ENCODE measurements at places on chromosomes 12 and 14.
A peak's percentile ranks its signal among the peaks of the same experiment; 100 is the strongest.

DNA sequence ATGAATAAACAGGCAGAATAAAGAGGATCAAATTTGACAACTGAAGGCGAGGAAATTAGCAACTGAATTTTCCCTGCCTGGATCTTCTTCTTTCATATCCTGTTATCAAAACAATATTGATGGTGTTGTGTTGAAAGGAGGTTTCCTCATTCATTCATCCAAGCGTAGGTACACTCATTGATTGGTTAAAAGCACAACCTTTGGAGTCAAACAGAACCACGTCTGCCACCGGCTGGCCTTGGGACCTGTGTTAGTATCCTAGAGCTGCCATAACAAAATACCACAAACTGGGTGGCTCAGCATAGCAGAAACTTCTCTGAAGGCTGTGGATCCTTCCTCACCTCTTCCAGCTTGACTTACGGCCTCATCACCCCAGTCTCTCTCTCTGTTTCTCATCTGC, 268.6 kb upstream of the PWP1 start:
- DNase-seq = no peak

GRCh38 chr14:44412858-44413569, 94.1 kb downstream of the FSCB start:
- DNase-seq = no peak

DNA sequence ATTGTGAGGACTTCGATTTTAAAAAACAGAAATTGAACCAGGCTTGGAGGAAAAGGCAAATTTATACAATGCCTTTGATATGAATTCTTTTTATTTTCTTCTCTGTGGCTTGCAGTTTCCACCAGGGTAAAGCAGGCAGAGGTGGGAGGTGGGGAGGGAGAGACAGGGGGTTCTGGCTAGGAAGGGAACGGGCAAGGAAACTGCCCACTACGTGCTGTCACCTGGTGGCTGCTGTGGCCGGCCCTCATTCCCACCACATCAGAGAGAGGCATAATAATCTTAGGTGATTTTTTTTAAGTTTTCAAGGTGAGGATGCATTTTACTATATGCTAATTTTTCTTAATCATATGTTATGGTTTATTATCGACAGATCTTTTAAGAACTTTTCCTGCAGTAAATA, 145.8 kb downstream of the CACNA1C start:
- no peak for DNase-seq

DNA sequence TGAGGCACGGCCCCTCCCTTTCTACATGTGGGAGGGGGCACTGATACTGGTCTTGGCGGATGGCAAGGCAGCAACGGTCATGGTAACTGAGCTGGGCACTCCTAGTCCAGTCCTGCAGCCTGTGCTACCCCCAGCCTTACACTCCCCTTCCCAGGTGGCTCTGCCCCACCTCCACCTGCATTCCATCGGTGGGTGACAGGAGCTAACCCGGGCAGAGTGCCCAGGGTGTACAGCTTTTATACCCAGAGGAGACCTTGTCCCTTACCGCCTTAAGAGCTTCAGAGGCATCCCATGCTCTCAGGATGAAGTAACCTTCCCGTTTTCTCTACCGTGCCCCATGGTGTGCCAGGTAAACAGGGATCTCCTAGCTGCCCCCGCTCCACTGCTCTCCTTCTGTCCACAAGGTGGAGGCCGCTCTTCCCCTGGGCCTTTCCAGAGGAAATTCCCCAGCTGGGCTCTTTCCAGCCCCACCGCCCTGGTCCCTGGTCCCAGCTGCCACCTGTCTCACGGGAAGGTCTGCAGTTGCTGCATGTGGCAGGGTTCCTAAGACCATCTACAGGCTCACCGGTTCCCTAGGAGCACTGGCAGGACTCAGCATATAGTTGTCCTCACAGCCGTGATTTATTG, 20.5 kb downstream of the BRI3BP start:
- no peak for DNase-seq

DNA sequence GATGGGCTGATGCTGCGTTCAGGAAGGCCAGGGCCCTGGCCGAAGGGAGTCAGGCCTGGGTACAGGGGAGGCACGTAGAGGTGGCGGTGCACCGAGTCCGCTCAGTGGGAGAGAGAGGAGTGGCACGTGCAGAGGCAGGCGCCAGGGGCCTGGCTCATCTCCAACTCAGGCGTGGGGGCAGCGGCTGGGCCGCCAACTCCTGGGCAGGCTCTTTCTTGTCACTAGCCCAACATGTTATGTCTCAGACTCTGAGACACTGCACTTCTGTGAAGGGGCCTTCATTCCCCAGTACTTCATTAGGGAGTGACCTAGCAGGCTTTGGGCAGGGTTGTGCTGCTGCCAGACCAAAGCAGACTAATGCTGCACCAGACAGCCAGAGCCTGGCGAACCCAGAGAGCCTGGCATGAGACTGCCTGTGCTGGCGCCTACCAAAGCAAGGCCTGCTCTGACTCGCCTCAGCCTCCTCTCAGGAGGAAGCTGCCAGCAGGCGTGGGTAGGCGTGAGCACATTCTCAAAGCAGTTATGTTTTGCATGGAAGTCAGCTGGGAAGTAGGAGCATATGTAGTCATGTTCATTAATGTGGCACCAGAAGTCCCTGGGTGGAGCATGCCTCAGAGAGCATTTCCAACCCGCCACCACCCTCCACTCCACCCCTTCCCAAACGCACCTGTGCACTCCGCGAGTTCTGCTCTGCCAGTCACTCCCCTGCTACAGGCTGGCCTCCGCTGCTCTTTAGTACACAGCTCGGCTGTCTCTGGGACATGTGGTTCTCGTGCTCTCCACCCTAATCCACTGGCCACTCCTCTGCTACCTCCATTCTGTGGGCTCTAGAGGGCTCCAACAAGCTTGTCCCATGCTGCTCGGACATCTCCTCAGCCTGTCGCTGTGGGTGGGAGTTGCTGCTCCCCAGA, 9.7 kb downstream of the CKB start:
- DNase-seq = no peak

DNA sequence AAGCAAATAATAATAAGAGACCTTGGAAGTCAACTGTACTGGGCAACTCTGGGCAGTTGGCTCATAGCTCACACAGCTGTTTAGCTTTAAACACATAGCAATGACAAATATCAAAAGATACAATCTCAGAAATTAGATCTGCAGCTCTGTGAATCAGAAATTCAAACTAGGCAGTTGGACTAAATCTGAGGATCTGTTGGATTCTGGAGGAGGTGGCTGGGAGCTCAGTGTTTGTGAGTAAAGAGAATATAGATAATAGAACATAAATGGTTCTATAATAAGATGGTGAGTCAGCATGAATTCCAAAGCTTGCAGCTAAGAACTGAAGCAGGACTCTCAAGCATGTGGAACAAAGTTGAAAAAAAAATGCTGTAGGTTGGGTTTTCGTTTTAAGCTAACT, 1949.4 kb upstream of the SEL1L start:
- no peak for DNase-seq

GRCh38 chr14:64723691-64724577, 19.7 kb downstream of the PLEKHG3 start:
- DNase-seq = no peak

DNA sequence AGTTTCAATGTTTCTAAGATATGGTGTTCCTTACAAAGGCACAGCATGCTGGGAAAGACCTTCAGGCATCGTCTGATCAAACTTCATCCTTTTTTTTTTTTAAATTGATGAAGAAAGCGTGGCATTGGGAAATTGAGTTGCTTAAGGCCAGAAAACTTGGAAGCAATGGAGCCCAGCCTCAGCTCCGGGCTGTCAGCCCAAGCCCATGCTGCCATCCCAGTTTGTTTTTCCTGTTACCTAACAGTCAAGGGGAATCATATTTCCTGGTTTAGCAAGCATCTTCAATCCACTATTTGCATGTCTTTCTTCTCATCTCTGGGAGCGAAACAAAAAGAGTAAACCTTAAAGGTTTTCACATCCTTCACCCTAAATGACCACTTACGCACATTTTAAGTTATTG, 200.2 kb downstream of the CHST11 start:
- no peak for DNase-seq

GRCh38 chr14:104343690-104344640, 205.6 kb downstream of the KIF26A start:
- no peak for DNase-seq

- DNase-seq = no peak
Observed at GRCh38 chr14:102873546-102874061, 48.9 kb upstream of the AMN start.

DNA sequence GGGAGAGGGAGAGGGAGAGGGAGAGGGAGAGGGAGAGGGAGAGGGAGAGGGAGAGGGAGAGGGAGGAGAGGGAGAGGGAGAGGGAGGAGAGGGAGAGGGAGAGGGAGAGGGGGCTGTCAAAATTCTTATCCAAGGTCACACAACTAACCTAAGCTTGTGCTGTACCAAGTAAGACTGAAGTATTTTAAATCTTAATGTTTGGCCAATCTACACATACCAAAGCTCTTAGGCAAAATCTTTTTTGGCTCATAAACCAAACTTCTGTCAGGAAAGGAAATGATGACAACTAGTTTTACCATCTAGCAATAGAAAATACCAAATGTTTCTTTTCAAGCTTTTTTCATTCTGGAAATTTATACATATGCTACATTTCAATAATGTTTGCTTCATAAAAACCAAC, 33.8 kb downstream of the CCDC38 start:
- DNase-seq = no peak

GRCh38 chr12:46919666-46920400, 94.0 kb upstream of the SLC38A4 start:
- DNase-seq = no peak

GRCh38 chr12:75447691-75448393, 32.7 kb upstream of the GLIPR1 start:
- DNase-seq = no peak

DNA sequence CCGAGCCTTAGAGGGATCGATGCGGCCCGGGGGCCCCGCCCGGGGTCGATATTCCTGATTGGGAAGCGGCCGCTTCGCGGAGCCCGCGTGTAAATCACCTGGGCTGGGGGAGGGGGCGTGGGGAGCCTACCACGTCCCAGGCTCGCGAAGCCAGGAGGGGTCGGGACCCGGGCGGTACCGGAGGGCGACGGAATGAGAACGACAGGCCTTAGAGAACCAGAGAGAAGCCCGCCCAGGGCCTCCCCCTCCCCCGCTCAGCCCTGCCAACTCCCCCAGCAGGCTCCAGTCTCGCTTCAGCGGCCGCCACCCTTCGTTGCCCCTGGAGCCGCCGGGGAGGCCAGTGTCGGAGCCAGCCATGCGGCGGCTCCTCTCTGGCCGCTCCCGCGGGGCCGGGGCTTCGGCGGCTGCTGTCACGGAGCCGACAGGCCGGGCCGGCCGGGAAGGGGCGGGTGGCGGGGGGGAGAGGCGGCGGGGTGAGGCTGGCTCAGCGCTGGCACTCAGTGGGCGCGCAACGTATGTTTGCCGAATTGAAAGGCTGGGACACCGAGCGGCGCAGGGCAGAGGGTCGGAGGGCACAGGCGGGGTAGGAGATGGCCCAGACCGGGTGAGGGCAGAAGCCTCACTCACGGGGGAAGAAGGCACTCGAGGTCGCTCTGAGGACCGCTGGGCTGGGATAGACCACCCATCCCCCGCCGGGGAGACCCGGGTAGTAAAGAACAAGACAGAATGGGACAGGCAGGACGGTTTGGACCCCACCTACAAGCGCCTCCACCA, 1.4 kb upstream of the DNAJC22 start:
- no peak for DNase-seq

- DNase-seq = no peak
Observed at GRCh38 chr12:124207049-124207448, 87.8 kb upstream of the RFLNA start.

GRCh38 chr14:96053600-96054381, 14.6 kb downstream of the C14orf132 start:
- no peak for DNase-seq

GRCh38 chr12:4745249-4745648, 25.0 kb downstream of the GALNT8 start:
- DNase-seq = no peak

DNA sequence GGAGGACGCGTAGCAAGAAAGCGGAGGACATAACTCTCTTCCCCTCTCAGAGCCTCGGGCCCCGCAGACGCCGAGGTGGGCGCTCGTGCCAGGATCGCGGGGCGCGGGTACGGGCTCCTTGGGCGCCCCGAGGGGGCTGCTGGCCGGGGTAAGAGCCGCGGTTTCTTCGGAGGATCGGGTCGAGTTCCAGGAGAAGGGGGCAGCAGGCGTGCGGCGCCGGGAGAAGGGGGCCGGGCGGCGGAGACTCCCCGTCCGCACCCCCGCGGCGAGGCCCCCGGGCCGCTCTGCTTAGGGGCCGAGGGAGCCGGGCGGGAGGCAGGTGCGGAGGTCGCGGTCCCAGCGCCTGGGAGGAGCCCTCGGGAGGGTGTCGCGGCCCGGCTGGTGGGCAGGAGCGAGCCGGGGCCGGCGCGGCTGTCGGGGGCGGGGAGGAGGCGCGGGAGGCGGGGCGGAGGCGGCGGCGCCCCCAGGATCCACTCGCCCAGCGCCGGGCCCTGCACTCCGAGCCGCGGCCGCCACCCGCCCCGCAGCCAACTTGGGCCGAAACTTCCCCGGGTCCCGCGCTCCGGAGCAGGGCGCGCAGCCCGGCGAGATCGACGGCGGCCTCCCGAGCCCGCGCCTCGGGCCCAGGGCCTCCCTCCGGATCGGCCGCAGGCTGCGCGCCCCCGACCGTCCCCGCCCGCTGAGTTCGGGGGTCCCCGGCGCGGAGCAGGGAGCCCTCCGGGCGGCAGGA, 64.4 kb downstream of the FBXL14 start:
- DNase-seq = peak; percentile 53

- no peak for DNase-seq
Observed at GRCh38 chr12:93111773-93112172, 182.7 kb upstream of the EEA1 start.

DNA sequence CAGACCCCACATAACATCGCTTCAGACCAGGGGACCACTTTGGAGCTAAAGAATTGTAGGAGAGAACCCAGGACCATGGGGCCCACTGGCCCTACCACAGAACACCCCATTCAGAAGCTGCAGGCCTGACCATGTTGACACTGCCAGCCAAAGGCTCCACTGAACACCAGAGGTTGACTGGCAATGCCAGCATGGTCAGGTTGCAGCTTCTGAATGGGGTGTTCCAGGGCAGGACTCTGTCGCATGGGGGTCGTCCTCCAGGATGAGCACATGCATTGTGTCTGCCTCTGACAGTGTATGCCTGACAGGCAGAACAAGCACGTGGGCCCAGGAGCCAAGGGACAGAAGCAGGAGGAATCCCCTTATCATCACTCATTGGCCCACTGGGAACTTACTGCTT, 34.1 kb downstream of the DIO3 start:
- DNase-seq = no peak

GRCh38 chr14:46250113-46250703, 401.4 kb downstream of the RPL10L start:
- no peak for DNase-seq

DNA sequence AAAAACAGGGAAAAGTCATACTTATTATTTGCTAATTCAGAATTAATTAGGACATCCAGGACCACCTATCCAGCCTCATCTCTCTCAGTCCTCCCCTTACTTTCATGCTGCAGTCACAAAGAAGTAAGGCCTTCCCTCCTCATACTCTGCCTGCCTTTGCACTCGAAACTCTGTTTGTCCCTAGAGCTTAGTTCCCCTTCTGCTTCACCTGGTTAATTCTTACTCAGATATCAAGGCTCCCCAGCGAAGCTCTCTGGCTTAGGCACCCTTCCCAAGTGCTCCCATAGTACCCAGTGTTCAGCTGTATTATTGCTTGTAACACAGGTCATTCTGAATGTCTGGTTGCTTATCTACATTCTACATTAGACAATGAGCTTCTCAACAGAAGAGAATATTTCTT, 81.3 kb downstream of the ERGIC2 start:
- no peak for DNase-seq

- no peak for DNase-seq
Observed at GRCh38 chr14:88299865-88300530, 23.1 kb downstream of the KCNK10 start.

- no peak for DNase-seq
Observed at GRCh38 chr12:16385782-16386646, 38.6 kb downstream of the MGST1 start.

GRCh38 chr12:131491155-131491554, 219.7 kb upstream of the SFSWAP start:
- no peak for DNase-seq

Measured in GM19239 (cell line).